ENCODE measurements at places on chromosomes 7 and 10.

GRCh38 chr10:13915710-13916109 is 328.9 kb downstream of the PRPF18 start:
- DNase-seq = no peak
- no peaks in the 10 kb centered on the region for H3K36me3 ChIP-seq
- no peak overlapping the region for H3K4me3 ChIP-seq
- no peaks in the 10 kb centered on the region for H3K4me1 ChIP-seq
- H3K27me3 ChIP-seq = peaks cover 3% of the 10 kb centered on the region

GRCh38 chr10:1157615-1157933 is 101.4 kb downstream of the WDR37 start:
- peaks cover 3% of the 10 kb centered on the region for H3K27me3 ChIP-seq
- DNase-seq = no peak
- no peaks in the 10 kb centered on the region for H3K4me1 ChIP-seq
- no peak overlapping the region for H3K4me3 ChIP-seq

DNA sequence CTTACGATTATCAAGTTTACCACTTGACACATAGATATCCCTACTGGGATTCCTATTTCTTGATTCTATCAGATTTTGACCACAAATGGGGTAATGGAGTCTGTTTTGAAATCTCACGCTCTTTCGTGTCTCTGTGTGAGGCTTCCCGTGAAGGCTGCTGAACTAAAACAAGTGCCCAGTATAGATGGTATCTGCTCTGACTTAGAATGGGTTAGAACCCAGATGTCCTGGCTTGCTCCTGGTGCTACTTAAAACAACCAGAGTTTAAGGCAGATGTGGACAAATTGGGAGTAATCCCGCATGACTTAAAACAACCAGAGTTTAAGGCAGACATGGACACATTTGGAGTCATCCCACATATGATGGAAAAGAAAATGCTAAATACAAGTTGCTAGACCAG is 85.9 kb downstream of the FAM204A start:
- H3K4me1 ChIP-seq = no peaks in the 10 kb centered on the region
- peaks cover 22% of the 10 kb centered on the region for H3K27me3 ChIP-seq

DNA sequence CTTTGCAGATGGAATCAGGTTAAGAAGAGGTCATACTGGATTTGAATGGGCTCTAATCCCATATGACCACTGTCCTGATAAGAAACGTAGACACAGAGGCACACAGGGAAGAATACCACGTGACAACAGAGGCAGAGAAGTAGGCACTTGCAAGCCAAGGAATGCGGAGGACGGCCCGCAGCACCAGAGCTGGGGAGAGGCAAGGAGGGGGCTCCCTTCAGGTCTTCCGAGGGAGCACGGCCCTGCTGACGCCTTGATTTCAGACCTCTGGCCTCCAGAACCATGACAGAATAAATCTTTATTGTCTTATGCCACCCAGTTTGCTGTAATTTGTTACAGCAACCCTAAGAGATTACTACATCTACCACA is 44.7 kb upstream of the TMEM213 start:
- H3K27ac ChIP-seq = peak overlapping the region; percentile 50
- peaks cover 35% of the 10 kb centered on the region for H3K4me1 ChIP-seq
- DNase-seq = no peak

DNA sequence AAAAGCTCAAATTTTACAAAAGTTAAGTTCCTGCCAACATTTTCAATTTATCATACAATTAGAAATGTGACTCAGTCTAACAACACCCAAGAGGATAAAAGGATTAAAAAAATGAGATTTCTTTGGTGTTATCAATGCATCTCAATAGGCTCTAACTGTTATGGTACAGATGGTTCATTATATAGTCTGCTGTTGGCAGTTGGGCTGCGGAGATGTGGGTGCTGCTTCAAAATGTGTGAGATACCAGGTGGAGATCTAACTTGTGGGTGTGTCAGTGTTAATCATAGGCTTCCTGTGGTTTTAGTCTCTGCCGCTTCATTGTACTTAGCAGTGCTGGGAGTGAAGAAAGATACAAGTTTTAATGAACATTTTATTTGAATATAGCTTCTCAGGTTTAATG is 231.2 kb downstream of the EXOC4 start:
- peaks cover 52% of the 10 kb centered on the region for H3K4me1 ChIP-seq
- peak overlapping the region; percentile 91 for H3K27ac ChIP-seq
- peak overlapping the region; percentile 79 for H3K4me3 ChIP-seq
- peaks cover 32% of the 10 kb centered on the region for H3K36me3 ChIP-seq
- peak; percentile 58 for DNase-seq

DNA sequence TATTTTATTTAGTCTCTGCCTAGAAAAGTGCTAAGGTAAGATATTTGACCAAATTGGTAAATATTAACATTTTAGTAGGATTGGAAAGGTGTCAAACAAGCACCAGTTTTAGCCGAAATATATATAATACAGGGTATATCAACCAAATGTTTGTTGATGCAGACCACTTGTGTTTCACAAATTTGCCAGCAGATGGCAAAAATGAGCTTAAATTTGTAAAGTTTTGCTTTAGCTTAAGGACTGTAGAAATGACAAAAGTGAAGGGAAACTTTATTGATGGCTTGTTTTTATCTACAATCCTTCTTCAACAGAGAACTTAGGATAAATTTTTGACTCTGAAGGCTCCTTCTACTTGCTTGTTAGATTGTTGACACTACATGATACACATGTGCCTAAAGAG is 4.8 kb upstream of the POLR1F start:
- no peak overlapping the region for H3K4me3 ChIP-seq
- no peak overlapping the region for H3K27ac ChIP-seq
- H3K36me3 ChIP-seq = no peaks in the 10 kb centered on the region
- H3K4me1 ChIP-seq = peaks cover 13% of the 10 kb centered on the region
- DNase-seq = no peak
- peaks cover 10% of the 10 kb centered on the region for H3K27me3 ChIP-seq

DNA sequence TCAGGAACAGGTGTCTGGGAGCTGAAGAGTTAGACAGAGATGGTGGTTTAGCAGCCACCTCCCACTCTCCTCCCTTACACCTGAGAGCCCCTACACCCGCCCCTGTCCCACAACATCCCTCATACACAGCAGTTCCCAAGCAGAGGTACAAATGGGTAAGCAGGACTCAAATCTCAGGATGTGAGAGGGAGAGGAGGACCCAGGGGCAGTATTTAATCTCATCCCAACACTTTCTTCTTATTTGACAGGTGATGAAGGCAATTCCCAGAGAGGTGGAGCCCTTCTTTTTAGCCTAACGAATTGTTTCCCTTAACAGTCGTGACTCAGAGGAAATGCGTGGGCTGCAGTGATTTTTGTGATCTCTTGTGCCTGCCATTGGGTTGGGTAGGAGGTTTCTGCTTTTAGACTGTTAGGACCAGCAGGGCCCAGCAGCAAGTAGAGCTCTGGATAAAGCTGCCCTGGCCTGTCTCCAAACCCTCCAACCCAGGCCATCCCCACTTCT is 191.3 kb downstream of the HECW1 start:
- no peak overlapping the region for H3K27ac ChIP-seq
- peaks cover 16% of the 10 kb centered on the region for H3K4me1 ChIP-seq
- no peak for DNase-seq
- H3K36me3 ChIP-seq = no peaks in the 10 kb centered on the region
- H3K4me3 ChIP-seq = no peak overlapping the region

- peaks cover 2% of the 10 kb centered on the region for H3K36me3 ChIP-seq
- peaks cover 22% of the 10 kb centered on the region for H3K4me1 ChIP-seq
- H3K27me3 ChIP-seq = no peaks in the 10 kb centered on the region
- H3K27ac ChIP-seq = no peak overlapping the region
- H3K4me3 ChIP-seq = no peak overlapping the region
Observed at GRCh38 chr10:31121757-31122577, 90.3 kb upstream of the ZNF438 start.

DNA sequence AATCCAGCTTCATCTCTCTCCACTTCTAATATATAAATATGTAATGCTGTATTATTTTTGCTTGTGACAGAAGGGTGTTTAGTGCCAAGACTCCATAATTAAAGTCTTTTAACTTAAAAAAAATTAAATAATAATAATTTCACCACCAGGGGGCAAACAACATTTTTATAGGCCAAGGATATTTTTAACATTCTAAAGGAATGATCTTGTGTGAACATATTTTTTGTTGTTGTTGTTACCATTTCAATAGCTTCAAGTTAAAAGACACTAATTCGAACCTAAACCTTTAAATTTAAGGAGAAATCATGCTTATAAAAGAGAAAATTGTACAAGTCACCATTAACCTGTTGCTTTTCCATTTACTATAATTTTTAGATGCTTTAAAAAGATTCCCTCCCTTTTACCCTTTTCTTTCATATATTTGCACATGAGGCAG is 7.5 kb upstream of the DNAJC1 start:
- peaks cover under 1% of the 10 kb centered on the region for H3K4me1 ChIP-seq
- no peak overlapping the region for H3K4me3 ChIP-seq
- H3K27ac ChIP-seq = no peak overlapping the region
- no peak for DNase-seq
- H3K36me3 ChIP-seq = no peaks in the 10 kb centered on the region

DNA sequence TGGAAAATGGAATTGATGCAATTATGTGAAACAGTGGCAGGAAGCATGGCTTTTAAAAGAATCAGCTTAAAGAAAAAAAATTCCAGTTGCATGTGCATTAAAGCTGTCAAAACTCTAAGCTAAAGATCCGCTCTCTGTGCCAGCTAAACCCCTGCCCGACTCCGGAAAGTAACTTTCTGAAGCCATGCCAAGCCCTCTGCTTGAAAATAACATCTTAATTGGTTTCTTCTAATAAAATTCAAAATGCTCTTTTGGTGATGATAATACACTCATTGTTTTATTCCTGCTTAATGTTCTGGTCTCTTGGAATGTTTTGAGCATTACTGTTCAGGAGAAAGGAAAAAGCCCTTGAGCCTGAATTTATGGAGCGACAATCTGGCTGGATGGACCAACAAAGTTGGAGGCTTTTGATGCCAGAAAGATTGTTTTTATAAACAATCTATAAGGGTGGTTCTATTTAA is 11.7 kb downstream of the SEMA3C start:
- H3K27me3 ChIP-seq = no peaks in the 10 kb centered on the region
- H3K36me3 ChIP-seq = no peaks in the 10 kb centered on the region
- DNase-seq = no peak
- H3K27ac ChIP-seq = no peak overlapping the region
- no peak overlapping the region for H3K4me3 ChIP-seq
- no peaks in the 10 kb centered on the region for H3K4me1 ChIP-seq

GRCh38 chr10:131436458-131436857 is 124.9 kb upstream of the TCERG1L start:
- DNase-seq = no peak
- H3K36me3 ChIP-seq = no peaks in the 10 kb centered on the region
- H3K27ac ChIP-seq = no peak overlapping the region
- H3K4me3 ChIP-seq = no peak overlapping the region

- no peaks in the 10 kb centered on the region for H3K27me3 ChIP-seq
- no peak overlapping the region for H3K4me3 ChIP-seq
Observed at GRCh38 chr10:97020452-97021400, 165.0 kb downstream of the SLIT1 start.

DNA sequence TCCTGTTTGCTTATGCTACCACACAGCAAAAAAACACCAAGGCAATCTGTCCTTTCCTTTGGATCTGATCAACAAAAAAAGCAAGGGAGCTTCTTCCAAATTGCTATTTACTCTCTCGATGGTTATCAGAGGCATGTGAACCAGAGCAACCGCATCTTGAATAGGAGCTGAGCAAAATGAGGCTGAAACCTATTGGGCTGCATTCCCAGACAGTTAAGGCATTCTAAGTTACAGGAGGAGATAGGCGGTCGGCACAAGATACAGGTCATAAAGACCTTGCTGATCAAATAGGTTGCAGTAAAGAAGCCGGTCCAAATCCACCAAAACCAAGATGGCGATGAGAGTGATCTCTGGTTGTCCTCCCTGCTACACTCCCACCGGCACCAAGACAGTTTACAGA is 76.8 kb upstream of the FRMD4A start:
- no peak for DNase-seq
- peaks cover 14% of the 10 kb centered on the region for H3K4me1 ChIP-seq
- peaks cover 23% of the 10 kb centered on the region for H3K27me3 ChIP-seq
- peaks cover 3% of the 10 kb centered on the region for H3K36me3 ChIP-seq

DNA sequence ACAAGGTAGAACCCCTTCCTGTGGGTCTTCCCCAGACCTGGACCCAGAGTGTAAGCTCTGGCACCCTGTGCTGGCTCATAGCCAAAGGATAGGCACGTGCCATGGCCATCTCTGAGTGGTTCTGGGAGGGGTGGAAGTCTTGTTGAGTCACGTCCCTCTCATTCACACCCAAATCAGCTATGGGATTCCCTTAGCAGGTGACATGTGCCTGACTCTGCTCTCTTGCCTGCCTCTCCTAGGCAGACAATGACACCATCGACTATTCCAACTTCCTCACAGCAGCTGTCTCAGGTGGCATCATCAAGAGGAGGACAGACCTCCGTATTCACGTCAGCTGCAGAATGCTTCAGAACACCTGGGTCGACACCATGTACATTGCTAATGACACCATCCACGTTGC is 59.8 kb downstream of the C10orf120 start:
- DNase-seq = no peak
- H3K36me3 ChIP-seq = no peaks in the 10 kb centered on the region
- no peaks in the 10 kb centered on the region for H3K27me3 ChIP-seq
- H3K4me3 ChIP-seq = no peak overlapping the region
- H3K27ac ChIP-seq = no peak overlapping the region
